Dermis blood vessel endothelial cell (primary cell): ENCODE measurements at places on chromosomes 1 and 21.

GRCh38 chr21:33058957-33059356 lies 11.0 kb upstream of the OLIG1 start:
- no peak for DNase-seq

- DNase-seq = no peak
Observed at GRCh38 chr1:48059289-48059688, 62.1 kb upstream of the TRABD2B start.

GRCh38 chr1:61111084-61112004 lies 29.0 kb downstream of the NFIA start:
- DNase-seq = no peak

DNA sequence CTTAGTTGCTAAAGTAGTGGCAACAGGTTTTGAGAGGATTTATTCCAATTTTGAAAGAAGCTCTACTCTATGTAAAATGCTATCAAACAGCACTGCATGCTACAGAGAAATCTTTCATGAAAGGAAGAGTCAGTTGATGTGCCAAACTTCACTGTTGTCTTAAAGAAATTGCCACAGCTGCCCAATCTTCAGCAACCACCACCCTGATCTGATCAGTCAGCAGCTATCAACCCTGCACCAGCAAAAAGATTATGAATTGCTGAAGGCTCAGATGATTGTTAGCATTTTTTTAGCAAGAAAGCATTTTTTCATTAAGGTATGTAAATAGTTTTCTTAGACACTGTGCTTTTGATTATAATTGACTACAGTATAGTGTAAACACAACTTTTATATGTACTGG lies 49.6 kb downstream of the SLC9C2 start:
- no peak for DNase-seq

DNA sequence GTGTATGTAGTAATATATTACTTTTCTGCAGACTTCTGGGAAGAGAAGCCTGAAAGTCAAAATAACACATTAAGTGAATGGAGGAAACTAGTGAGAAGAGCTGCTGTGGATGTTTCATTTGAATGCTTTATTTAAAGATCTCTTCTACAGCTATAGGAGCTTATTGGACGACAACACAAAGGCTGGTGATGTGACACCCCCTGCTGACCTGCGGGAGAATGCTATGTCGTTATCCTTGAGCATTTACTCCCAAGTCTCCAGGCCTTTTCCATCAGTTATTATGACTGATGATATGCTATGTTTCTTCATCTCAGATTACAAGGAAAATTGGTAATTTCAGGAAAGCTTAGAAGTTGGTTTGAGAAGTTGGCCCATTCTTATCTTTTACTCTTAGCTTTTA lies 22.3 kb upstream of the PLA2G4A start:
- peak; percentile 42 for DNase-seq

DNA sequence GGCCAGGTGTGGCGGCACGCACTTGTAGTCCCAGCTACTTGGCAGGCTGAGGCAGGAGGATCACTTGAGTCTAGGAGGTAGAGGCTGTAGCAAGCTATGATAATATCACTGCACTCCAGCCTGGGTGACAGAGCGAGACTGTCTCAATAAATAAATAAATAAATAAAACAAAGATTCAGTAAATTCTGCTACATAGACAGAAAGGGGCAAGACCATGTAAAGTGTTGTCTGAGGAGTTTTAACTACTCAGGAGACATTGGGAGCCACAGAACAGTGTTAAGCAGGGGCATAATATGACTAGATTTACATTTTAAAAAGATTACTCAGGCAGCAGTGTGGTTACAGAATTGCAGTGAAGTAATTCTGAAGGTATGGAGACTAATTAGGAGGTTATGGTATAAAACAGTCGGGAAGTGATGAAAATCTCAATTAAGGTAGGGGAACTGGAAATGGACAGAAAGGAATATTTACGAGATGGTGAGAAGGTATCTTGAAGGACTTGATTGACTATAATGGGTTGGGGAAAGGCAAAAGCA lies 94.7 kb downstream of the ATP1B1 start:
- no peak for DNase-seq

DNA sequence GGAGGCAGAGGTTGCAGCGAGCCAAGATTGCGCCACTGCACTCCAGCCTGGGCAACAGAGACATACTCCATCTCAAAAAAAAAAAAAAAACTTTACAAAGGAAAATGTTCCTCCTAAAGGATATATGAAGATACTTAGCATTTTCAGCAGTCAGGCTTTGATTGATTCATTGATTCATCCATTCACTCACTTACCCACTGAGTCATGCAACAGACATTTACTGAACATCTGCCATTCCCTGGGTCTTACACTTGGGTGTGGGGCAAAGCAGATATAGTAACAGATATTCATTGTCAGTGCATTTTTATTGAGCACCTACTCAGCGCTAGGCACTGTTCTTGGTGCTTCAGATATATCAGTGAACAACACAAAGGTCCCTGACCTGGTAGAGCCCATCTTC lies 5.6 kb upstream of the LACTBL1 start:
- no peak for DNase-seq

- peak; percentile 52 for DNase-seq
Observed at GRCh38 chr1:6545276-6546112, 8.8 kb downstream of the NOL9 start.

DNA sequence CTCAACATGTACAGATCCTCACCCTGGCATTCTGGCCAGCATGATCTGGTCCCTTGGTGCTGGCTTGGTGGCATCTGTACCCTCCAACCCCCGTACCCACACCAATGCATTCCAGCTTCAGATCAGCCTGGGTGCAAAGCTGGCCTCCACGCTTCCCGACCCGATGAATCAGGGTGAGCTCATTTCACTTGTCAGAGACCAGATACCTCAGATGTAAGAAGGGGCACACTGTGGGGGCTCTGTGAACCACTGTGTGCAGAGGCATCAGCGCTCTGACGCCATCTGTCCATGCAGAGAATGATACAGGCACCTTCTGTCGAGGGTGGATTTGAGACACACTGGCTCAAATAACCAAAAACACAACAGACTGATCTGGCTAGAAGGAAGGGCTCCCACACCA lies 76.6 kb downstream of the DMRTB1 start:
- no peak for DNase-seq

DNA sequence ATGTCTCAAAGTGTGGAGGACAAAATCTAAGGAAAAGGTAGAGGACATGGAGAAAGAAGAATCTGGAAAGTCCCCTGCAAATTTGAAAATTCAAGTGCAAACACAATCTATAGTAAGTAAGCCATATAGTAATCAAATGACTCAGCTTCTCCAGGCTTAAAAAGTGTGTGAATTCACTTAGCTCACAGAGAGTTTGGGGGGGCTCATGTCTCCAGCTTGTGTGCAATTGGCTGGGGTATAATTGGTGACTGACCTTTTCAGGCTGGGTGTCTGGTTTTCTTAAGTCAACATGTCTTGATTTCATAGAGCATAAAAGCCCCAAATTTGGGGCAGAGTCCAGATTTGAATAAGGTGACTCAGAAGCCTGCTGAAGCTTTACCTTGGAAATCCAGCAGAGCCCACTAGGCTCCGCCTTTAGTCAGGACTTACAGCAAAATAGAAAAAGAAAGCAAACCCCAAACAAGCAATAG lies 8.6 kb downstream of the CLDN14 start:
- peak; percentile 24 for DNase-seq

- peak; percentile 2 for DNase-seq
Observed at GRCh38 chr1:167342846-167343245, 122.2 kb downstream of the POU2F1 start.

DNA sequence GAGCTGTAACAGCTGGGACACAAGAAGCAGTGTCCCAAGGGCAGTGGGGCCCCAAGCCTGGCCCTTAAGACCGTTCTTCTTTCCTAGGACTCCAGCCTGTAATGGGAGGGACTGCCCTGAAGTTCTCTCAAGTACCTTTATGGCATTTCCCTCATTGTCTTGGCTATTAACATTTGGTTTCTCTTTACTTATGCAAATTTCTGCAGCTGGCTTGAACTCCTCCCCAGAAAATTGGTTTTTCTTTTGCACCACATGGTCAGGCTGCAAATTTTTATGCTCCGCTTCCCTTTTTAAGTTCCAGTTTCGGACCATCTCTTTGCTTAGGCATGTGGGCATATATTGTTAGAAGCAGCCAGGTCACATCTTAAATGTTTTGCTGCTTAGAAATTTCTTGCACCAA lies 3.1 kb upstream of the MROH9 start:
- DNase-seq = no peak

GRCh38 chr1:18144916-18145647 lies 37.5 kb downstream of the IGSF21 start:
- DNase-seq = no peak

- no peak for DNase-seq
Observed at GRCh38 chr1:8678673-8679394, 138.6 kb downstream of the RERE start.

DNA sequence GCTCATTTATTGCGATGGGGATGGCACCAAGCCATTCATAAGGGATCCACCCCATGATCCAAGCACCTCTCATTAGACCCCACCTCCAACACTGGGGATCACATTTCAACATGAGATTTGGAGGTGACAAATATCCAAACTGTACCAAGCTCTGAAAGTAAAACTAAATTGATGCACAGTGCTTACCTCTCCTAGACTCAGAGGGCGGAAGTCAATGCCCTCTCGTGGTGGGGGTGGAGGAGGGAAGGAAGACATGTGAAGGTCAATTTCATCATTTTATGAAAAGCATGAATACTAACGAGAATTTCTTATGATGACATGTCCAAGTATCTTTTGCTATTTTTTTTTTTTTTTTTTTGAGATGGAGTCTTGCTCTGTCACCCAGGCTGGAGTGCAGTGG lies 120.0 kb downstream of the PGBD5 start:
- no peak for DNase-seq

DNA sequence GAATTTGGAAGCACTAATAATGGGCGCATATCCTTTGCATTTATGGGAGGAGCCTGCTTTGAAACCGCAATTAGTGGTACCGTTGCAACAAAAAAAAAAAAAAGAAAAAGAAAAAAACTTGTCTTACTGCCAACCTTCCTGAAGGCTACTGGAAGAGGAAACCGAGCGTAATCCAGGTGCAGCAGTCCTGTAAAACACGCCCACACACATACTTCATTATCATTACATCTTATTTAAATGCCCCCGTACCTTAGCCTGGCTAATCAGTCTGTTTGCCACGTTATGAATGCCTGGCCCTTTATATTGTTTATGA lies 686 bp upstream of the ZNF281 start:
- DNase-seq = peak; percentile 57

GRCh38 chr1:4312024-4312423 lies 342.4 kb upstream of the AJAP1 start:
- DNase-seq = no peak

- DNase-seq = no peak
Observed at GRCh38 chr1:106897976-106898375, 158.5 kb upstream of the PRMT6 start.

GRCh38 chr21:35156293-35157278 lies 107.5 kb upstream of the RUNX1 start:
- no peak for DNase-seq

GRCh38 chr1:205506409-205507200 lies 2.1 kb downstream of the CDK18 start:
- no peak for DNase-seq

GRCh38 chr1:68495532-68495931 lies 1.4 kb downstream of the DEPDC1 start:
- DNase-seq = no peak
